Stimulated activated naive B cell treated with anti-CD40 and anti-IgM and Interleukin-4, amounts not matched to agents 10 μg/mL and 1 μg/mL and 100 μg/mL, for 72 hours (primary cell): ENCODE measurements at places on chromosomes 2 and 18.

- peak; percentile 36 for DNase-seq
Observed at GRCh38 chr18:9613550-9614400, 584 bp downstream of the PPP4R1 start.

DNA sequence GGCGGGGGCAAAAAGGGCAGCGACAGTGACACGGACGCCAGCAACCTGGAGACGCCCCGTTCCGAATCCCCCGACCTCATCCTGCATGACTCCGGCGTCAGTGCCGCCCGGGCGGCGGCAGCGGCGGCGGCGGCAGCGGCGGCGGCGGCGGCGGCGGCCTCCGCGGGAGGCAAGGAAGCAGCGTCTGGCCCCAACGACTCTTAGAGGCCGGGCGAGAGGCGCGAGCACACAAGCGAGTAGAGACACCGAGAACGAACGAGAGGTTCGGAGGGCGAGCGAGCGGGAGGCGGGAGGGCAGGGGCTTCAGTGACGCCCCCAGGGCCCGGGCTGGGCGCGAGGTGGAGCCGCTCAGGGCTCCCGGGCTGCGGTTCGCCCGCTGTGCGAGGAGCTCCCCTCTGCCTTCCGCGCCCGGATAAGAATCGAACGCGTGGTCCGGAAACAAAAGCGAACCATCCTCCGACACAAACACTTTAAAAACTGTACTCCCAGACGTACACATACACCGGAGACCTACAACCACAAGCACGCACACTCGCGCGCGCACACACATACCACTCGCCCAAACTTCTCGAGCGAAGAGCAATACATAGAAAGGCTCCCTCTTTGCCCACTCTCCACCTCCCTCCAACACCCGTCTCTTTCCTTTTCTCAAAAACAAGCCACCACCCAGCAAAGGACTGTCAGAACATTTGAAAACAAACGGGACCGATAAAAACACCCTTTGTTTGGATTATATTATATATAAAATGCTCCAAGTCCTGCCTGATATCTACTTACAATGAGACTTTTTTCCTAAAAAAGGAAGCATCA lies 2.8 kb downstream of the SP9 start:
- no peak for DNase-seq

DNA sequence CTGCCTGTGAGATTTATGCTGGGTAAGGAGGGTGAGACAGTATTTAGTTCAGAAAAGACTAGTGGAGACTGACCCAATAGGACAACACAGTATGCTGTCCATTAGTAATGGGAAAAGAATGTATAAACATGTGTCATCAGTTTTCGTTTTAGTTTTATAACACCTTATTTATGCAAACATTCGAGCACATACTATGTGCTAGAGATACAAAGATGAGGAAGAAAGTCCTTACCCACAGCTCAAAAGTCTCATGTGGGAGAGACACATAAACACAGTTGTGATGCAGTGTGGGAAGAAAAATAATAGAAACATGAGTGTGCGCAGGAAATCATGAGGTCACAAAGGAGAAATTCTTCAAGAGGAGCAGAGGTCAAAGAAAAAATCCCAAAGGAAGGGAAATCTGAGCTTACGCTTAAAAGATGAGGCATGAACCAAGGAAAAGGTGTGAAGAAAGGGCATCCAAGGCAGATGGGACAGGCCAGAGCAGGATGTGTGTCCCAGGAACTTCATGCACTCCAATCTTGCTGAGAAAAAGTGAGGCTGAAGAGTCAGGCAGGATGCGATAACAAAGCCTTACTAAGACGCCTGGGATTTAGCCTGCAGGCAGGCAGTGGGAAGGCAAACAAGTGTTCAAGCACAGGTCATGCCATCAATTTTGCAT lies 8.1 kb downstream of the METTL21A start:
- no peak for DNase-seq

- DNase-seq: no peak
Observed at GRCh38 chr18:49638209-49638785, 76.4 kb downstream of the LIPG start.

DNA sequence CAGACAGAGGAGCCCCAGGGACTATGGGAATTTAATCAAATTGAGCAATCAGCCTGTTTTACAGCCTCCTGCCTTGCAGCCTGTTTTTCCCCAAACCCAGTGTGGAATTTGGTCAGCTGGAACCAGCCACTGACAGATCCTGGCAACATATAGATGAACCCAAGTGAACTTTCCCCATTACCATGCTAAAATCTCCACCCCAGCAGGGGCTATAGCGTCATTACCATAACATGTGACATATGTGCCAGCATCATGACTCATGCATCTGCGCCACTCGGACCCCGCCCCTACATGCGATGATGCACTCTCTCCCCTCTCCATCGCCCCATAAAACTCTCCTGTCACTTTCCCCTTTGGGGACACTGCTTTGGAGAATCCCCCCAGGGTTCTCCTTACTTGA lies 17.3 kb upstream of the FEZ2 start:
- no peak for DNase-seq

- no peak for DNase-seq
Observed at GRCh38 chr2:204687776-204688175, 142.5 kb downstream of the PARD3B start.

- no peak for DNase-seq
Observed at GRCh38 chr2:236974148-236974547, 111.5 kb upstream of the COPS8 start.

- DNase-seq: no peak
Observed at GRCh38 chr2:64202206-64202845, 58.1 kb upstream of the PELI1 start.

GRCh38 chr18:70329071-70329470 lies 40.2 kb downstream of the SOCS6 start:
- DNase-seq: no peak

GRCh38 chr2:47403609-47404193 lies 745 bp downstream of the MSH2 start:
- DNase-seq: no peak

- DNase-seq: no peak
Observed at GRCh38 chr2:178277741-178278197, 83.5 kb downstream of the OSBPL6 start.

DNA sequence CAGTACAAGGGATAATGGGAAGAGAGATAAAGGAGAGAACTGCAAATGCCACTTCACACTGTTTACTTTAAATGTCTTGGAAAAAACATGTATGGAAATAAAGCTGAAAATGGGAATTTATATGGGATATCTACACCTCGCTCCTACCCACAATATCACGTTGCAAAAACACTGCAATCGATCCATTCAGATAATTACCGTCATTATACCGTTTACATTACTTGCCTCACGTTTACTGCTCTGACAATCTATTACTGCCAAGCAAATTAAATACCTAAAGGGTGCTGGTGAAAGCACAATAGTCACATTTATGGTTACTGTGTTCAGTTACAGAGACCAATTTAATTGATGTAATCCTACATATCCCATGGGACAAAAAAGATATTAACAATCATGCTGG lies 214.7 kb upstream of the LYPD1 start:
- no peak for DNase-seq

DNA sequence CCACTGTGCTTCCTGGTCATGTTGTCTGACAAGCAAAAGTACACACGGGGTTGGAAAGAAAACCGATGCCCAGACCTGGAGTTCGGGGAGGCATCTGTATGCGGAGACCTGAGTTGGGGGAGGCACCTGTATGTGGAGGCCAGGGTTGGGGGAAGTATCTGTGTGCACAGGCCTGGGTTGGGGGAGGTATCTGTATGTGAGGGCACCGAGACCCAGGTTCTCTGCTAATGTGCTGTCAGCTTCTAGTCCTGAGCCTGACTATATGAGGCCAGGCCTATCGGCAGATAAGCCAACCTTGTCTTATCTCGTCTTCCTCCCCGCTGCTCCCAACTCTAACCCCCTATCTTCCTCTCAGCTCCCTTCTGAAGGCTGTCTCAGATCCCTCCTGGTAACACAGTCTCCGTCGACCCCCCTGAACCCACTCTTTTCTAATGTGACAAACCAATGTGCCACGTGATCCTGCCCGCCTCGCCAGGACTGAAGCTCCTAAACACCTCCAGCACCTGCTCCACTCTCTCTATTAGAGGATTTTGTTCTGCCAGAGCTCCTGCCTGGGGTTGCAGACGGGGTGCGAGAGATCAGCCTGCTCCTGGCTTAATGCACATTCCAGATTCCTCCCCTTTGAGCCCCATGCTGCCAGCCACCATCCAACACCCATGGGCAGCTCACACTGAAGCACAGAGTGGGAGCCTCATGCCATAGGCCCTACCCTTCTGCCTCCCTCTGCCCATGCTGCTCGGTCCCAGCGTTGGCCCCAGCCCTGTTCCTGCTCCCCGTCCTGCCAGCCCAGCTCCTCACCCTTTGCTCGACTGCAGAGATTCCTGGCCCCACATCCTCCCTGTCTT lies 188.4 kb downstream of the SH3BP4 start:
- no peak for DNase-seq

DNA sequence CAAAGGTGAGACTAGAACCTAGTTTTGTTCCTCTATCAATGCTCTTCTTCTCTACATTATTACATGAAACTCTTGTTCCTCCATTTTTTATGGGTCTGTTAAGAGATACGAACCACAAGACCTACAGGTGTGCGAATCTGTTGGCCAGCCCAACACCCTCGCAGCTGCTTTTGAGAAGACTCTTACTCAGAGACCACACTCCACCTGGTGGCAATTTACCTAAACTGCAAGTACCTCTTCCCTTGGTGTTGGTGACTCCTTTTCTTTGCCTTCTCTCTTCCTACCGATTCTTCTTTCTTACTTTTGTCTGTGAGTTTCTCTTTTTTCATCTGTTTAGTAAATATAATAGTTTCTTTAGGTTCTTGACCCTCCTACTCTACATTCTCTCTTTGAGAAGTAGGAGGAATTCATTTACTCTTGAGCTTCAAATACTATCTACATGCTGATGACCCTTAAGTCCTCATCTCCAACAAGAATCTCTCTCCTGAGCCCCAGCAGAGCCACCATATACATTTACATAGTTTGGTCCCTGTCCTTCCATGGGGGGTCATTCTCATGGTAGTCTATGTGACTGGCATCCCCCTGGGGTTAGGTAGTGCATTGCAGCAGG lies 81.8 kb upstream of the GAREM1 start:
- DNase-seq: peak; percentile 28

DNA sequence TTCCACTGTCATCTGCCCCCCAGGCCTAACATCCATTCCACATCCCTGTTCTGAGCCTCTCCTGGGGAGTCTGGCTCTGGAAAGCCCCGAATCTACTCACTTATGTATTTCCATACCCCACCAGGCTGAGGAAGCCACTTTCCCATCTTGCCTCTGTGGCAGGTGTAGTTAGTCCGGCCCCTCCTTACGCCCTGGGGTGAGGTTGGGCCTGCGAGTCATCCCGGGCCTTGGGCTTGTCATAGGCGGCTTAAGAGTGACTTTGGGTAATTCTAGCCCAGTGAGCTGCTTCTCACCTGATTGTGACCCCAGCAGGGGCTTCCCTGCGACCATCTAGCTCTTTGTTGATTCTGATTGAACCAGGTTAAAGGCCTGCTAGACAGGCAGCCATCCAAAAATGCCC lies 21.1 kb downstream of the PCARE start:
- no peak for DNase-seq

- no peak for DNase-seq
Observed at GRCh38 chr18:78773303-78773755, 206.3 kb upstream of the SALL3 start.

GRCh38 chr2:233133239-233133638 lies 73.1 kb downstream of the INPP5D start:
- no peak for DNase-seq

DNA sequence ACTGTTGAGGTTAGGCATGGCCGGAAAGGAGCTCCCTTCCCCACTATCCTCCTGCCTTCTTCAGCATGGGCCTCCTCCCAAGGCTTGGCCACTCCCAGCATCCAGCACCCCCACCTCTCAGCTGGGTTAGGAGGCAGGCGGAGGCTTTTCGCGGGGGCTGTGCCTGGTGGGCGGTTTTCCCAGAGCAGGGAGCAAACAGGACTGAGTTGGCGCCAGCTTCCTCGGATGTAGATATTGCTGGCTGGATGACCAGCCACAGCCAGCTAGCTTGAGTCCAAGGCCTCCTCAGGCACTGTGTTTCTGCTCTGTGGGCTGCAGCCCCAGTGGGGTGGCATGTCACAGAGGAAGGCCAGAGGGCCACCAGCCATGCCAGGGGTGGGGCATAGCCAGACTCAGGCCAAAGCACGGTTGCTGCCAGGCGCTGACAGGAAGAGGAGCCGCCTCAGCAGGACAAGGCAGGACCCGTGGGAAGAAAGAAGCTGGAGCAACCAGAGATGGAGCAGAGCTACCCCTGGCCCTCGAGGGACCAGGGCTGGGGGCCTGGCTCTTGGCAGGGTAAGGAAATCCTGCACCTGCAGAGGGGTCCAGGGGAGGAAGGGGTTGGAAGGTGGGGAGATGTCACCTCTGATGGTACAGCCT lies at the start of gene TCF23:
Gene TCF23 (plus strand): TSS at position 204 of the 639 bp plus-strand sequence. CDS start 130 bp downstream, at position 334.
- no peak for DNase-seq

- DNase-seq: no peak
Observed at GRCh38 chr2:11719230-11719977, 27.0 kb upstream of the LPIN1 start.

DNA sequence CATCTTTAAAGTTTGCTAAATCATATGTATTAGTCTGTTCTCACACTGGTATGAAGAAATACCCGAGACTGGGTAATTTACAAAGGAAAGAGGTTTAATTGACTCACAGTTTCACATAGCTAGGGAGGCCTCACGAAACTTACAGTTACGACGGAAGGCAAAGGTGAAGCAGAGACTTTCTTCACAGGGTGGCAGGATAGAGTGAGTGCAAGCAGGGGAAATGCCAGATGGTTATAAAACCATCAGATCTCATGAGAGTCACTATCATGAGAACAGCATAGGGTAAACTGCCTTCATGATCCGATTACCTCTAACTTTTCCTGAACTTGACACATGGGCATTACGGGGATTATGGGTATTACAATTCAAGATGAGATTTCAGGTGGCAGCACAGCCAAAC lies 1075.2 kb upstream of the NRXN1 start:
- no peak for DNase-seq

DNA sequence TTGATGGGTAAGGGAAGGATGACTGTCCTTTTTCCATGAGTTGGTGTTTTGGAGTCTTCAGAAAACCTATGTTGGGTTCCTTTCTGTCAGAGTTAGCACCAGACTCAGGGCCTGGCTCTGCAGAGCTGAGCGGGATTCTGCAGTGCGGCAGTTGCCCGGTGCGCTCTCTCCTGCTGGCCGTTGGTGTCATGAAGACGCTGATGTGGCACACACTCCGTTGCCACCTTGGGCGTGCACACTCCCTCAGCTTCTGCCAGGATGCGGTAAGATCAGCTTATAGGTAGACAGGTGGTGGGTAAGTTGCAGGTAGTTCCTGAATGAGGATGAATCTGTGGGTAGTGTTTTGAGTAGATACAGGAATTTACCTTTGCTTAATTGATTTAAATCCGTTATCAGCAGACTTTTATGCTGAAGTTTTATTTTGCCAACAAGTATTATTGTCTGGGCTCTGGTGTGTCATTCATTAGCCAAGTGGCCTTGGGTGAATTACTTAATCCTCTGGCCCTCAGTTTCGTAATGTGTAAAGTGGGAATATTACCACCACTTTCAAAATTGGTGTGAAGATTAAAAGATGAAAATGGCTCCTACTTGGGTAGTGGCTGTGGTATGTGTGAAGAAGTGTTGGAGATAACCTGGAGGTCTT lies 26.8 kb downstream of the DGKD start:
- no peak for DNase-seq
